ENCODE measurements at places on chromosomes 5 and 9.
A peak's percentile ranks its signal among the peaks of the same experiment; 100 is the strongest.

- no peak for DNase-seq
These were observed 74.8 kb downstream of the ST8SIA4 start for GRCh38 chr5:100828071-100828897.

GRCh38 chr5:68928617-68929302, 165.1 kb upstream of the SLC30A5 start:
- peak; percentile 85 for DNase-seq

- DNase-seq = peak; percentile 35
These were observed 4.5 kb downstream of the LEAP2 start for GRCh38 chr5:132877938-132878337.

- peak; percentile 67 for DNase-seq
These were observed 248.7 kb upstream of the RGMB start for GRCh38 chr5:98524773-98525172.

- DNase-seq = no peak
These were observed 905 bp downstream of the CDK9 start for GRCh38 chr9:127786773-127787104.

DNA sequence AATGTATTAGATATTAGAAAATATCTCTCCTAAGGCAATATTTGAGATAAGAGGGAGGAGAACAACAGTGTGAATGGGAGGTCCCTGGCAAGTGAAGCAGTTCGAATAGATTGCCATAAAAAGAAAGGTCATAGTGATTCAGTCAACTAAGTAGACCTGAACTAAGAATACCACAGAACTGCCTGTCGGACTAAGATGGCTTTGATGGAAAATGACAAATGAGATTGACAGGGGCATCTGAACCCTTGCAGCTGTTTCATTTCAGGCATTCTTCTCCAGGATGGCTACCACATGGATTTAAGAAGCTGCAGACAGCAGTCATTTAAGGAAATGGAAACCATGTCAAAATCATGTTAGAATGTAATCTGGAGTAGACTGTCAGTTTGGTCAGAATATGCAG, 308.4 kb upstream of the MEF2C start:
- no peak for DNase-seq

DNA sequence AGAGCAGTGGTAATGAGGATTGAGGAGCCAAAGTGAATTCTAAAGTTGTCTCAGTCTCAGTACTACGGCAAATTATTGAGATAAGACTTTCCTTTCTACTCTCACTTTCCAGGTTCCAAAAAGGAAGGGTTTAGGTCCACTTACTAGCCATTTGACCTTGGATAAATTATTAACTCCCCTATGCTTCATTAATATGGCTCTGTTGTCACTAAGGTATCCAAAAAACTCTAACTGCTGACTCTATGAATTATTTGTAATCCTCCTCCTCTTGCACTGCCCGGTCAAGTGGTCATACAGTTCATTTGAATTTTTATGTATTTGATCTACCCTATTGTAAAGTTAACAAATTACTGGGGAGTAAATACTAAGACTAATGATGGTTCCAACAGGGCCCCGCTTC, 17.7 kb upstream of the UGCG start:
- DNase-seq = no peak

GRCh38 chr9:136876476-136876875, 9.8 kb upstream of the TRAF2 start:
- no peak for DNase-seq

- peak; percentile 46 for DNase-seq
These were observed 34.2 kb upstream of the HSD17B4 start for GRCh38 chr5:119417891-119418605.

- no peak for DNase-seq
These were observed 195.5 kb downstream of the FRMD3 start for GRCh38 chr9:83342731-83343130.

- no peak for DNase-seq
These were observed 64.0 kb upstream of the ERBIN start for GRCh38 chr5:65862384-65862783.

DNA sequence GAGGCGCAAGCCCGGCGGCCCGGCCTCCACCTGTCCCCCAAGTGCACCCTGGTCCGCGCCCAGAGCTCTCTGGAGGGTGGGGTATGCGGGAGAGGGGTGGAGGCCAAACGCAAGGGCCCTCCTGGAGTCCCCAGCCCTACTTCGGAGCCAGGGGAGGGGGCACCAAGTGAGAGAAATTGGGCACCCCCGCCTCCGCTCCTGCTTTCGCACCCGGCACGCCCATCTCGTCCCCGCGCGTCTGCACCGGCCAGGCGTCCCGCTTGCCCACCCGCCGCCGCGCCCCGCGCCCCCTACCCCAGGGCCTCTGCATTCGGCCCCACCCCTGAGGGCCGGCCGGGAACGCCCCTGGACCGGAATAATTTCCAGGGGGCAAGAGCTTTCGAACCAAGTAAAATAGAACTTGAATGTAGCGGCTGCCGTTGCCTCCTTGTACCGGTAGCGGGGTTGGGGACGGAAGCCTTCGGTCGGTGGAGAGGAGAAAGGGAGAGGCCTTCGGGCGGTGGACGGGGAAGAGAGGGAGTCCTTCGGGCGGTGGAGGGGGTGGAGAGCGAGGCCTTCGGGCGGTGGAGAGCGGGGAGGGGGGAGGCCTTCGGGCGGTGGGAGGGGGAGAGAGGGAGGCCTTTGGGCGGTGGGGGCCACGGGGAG, 694 bp upstream of the PHPT1 start:
- peak; percentile 89 for DNase-seq

- DNase-seq = no peak
These were observed 88.9 kb downstream of the PAM start for GRCh38 chr5:102843997-102844396.
